ENCODE measurements at places on chromosomes 12 and 14.

GRCh38 chr12:29580971-29581370 lies 83.5 kb upstream of the OVCH1 start:
- no peak for DNase-seq

- DNase-seq = no peak
These were observed 144.8 kb downstream of the KITLG start for GRCh38 chr12:88435334-88436076.

DNA sequence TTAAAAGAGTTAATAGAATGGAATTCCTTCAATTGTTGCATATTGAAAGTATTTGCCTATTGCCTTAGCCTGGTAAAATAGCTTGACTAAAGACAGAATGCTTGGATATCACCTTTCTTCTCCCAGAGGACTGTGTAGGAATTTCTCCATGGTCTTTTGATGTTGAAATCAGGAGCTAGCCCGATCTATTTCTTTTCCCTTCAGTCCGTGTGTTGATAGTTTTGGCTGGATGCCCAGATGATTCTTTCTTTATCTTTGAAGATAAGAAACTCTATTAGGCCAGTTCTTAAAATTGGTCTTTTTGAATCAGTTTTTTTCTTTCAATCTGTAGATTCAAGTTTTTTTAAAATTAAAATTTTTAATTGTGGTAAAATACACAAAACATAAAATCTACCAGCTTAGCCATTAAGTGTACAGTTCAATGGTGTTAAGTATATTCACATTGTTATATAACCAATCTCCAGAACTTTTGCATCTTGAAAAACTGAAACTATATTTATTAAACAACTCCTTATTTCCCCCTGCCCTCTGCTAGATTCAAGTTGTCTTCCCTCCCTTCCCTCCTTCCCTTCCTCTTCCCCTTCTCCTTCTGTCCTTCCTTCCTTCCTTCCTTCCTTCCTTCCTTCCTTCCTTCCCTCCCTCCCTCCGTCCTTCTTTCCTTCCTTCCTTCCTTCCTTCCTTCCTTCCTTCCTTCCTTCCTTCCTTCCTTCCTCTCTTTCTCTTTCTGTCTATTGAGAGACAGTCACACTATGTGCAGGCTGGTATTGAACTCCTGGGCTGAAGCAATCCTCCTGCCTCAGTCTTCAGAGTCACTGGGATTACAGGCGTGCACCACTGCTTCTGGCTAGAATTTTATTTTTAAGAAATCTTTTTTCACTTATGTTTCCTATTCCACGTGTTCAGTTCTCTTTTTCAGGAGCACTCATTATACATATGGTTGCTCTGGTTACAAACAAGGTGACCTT lies 10.1 kb downstream of the LACRT start:
- DNase-seq = no peak

DNA sequence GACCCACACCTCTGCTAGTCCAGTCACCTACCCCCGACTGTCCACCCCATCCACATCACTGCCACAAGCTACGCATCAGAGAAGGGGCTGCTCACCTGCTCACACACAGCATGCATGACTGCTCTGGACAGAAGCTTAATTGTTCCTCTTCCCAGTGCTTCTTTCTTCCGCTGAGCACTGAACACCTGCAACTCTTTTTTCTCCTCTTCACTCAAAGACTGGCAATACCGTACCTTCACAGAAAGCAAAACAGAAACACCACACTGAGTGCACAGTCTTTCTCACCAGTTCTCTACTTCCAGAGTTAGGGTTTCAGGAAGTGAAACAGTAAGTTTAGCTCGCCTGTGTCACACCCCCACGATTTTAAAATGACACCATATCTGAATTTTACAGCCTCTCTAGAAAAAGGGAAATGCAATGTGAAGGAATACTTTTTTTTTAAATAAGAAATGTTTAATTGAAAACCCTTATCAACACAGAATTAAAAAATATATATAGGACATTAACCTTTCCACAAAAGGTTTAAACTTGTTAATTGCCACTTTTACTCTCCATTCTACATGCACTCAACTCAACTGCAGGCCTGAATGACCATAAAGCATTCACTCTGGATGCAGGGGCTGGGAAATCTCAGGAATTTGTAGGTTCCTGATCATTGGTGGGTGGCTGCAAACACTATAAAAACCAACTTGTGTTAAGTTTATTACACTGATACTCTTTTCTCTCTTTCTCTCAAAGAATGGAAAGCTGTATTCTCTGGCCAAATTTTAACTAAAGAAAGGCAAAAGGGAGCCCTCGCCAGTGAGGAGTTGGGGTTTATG lies 120.0 kb downstream of the PRICKLE1 start:
- no peak for DNase-seq

GRCh38 chr12:67504026-67504425 lies 144.5 kb upstream of the DYRK2 start:
- DNase-seq = no peak

DNA sequence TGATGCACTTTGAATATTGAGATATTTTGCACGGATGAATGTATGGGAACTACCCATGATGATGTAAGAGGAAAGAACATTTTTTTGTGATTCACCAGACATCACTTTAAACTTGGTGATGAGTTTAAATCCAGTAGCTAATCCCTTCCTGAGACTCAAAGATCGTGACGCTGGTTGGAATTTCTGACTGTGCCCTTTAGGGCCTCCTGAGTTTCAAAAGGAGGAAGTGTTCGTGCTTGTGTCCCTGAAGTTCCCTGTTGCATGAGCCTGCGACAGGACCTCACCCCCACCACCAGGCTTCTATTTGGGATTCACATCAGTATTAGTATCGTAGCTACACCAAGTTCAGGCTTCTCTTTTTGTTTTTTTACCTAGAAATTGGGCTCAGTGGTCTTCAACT lies 18.6 kb upstream of the RIN3 start:
- DNase-seq = no peak

- DNase-seq = no peak
These were observed 250.7 kb downstream of the RMST start for GRCh38 chr12:97713270-97713669.

GRCh38 chr12:49750027-49750995 lies 9.0 kb downstream of the TMBIM6 start:
- DNase-seq = no peak

- DNase-seq = no peak
These were observed 10.2 kb downstream of the DDX47 start for GRCh38 chr12:12823300-12823699.

DNA sequence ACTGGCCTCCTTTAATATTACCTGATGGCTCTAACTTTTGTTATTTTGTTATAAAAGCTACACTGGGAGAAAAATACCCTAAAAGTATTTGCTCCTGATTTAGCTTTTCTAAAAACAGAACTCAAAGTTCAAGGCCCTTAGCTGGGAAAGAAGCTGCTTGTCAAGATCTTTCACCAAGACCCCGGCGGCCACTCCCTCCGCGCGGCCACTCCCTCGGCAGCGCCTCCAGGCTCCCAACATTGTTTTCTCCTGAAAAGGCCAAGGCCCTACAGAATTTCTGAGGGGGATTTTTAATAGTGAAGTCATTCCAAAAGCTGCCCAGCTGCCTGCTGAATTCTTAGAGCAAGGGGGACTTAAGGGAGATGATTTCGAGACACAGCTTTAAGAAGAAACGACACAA lies 96.4 kb downstream of the NTN4 start:
- no peak for DNase-seq

All from NCI-H2171 (cell line).